Mesenchymal stem cell (in vitro differentiated cells and primary cell): ENCODE measurements at places on chromosomes 5 and 9.

- H3K36me3 ChIP-seq = no peaks in the 10 kb centered on the region
- no peaks in the 10 kb centered on the region for H3K4me1 ChIP-seq
- H3K27ac ChIP-seq = no peak overlapping the region
- no peak for DNase-seq
Measured at GRCh38 chr9:72947984-72948465, 4.8 kb downstream of the ALDH1A1 start.

DNA sequence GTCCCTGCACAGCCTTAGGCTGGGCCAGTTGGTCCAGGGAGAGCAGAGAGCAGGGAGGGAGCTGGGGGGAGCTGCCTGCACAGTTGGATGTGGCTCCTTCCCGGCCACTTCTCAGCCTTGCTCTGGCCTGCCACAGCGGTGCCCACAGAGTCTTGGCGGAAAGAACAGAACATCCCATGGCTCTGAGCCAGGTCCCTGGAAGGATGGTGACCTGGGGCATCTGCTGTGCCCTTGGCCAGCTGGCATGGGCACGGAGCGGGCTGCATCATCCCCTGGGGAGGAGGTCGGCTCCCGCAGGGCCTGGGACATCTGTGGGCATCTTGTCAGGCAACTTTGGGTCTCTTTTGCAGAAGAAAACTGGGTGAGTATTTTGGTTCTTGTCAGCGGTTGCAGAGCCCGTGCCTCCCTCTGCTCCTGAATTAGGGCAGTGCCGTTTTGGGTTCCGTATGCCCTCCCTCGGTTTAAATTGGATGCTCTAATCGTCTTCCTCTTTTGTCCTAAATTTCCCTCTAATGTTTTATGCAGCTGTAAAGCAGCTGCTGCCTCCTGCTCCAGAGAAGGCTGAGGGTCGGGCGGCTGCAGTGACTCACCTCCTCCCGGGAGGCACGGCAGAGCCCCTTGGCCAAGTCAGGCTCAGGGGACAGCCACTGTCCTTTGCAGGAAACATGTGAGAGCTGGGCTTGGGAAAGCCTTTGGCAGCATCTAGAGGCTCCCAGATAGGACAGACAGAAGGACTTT, 10.5 kb upstream of the NACC2 start:
- peak; percentile 67 for DNase-seq
- H3K4me1 ChIP-seq = peaks cover 54% of the 10 kb centered on the region

DNA sequence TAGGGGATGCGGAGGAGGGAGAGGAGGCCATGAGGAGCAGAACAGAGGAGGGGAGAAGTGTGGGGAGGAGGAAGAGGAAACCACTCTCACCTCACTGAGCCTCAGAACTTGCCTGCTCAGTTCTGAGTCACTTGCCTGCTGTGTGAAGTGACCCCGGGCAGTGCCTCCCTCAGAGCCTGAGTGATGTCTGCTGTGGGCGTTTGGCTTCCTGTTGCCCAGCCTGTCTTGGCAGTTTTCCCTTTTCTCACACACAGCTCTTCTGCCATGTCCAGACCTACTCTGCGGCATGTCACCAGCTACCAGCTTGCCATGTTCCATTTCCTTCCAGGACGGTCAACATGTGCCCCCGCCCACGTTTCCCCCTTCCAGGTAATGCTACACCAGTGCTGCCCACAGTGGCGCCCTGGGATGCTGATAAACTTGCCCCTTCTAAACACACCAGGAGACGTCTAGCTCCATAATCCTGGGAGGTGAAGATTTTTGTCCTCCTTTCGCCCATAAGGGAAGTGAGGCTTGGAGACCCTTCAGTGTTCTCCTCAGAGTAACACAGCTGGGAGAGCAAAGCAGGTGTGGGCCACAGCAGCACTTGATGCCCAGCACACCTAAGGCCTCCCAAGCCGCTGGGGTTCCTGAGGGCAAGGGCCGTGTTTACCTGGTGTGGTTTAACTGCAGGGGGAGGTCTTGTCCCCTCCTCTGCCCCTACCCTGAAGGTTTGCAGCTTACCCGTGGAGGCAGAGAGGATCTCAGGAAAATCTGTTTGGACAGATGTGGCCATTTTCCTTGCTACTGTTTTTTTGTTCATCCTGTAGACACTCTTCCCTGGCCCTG, 63.8 kb upstream of the RNF130 start:
- peaks cover 11% of the 10 kb centered on the region for H3K4me1 ChIP-seq
- H3K27me3 ChIP-seq = peaks cover 63% of the 10 kb centered on the region
- H3K36me3 ChIP-seq = no peaks in the 10 kb centered on the region
- no peak overlapping the region for H3K27ac ChIP-seq
- no peak overlapping the region for H3K4me3 ChIP-seq

DNA sequence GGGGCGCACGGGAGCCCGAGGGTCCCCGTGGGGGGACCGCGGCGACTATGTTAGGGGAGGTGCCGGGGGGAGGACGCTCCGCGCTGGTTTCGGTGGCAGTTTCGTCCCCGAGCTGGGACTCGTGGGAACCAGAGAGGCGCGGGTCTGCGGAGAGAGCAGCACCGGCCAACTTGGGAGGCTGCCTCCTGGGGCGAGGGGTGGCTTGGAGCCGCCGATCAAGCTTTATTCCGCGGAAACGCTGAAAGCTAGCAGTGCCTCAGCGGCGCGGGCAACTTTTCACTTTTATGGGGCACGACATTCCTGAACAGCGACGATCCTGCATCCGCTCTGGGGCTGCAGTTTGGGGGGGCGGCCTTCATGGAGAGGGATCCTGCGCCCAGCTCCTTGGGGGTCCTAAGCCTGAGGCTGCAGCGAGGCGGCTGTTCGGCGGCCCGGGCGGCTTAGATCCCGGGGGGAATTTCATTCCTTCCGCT, 369 bp downstream of the OCLN start:
- H3K27ac ChIP-seq = no peak overlapping the region
- peaks cover 18% of the 10 kb centered on the region for H3K4me1 ChIP-seq
- peak overlapping the region; percentile 82 for H3K4me3 ChIP-seq
- H3K27me3 ChIP-seq = peaks cover 61% of the 10 kb centered on the region
- peak; percentile 28 for DNase-seq
- H3K36me3 ChIP-seq = no peaks in the 10 kb centered on the region

GRCh38 chr5:8981496-8981895, 564.4 kb downstream of the SEMA5A start:
- no peak overlapping the region for H3K4me3 ChIP-seq
- H3K27me3 ChIP-seq = no peaks in the 10 kb centered on the region
- H3K27ac ChIP-seq = no peak overlapping the region
- peaks cover 3% of the 10 kb centered on the region for H3K4me1 ChIP-seq
- H3K36me3 ChIP-seq = no peaks in the 10 kb centered on the region

GRCh38 chr9:36935768-36936497, 98.1 kb downstream of the PAX5 start:
- peaks cover 3% of the 10 kb centered on the region for H3K4me1 ChIP-seq
- H3K36me3 ChIP-seq = no peaks in the 10 kb centered on the region
- no peak overlapping the region for H3K27ac ChIP-seq

DNA sequence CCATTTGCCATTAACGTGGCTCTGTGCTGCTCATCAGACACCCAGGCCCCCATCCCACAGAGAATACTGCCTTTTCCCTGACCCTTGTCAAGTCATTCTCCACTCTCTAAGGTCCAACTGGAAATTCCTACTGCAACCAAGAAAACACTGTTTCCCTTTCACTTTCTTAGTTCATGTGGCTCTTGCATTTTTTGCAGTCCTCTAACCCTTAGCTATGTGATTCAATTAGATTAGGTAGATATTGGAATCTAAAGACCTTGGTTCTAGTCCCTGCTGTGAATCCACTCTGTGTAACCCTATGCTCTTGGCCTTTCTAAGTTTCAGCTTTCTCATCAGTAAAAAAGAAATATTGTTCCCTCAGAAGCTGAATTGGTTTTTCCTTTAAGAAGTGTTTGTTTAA, 649.4 kb downstream of the CCDC171 start:
- peaks cover 16% of the 10 kb centered on the region for H3K4me1 ChIP-seq
- H3K27me3 ChIP-seq = no peaks in the 10 kb centered on the region
- no peak overlapping the region for H3K27ac ChIP-seq
- no peaks in the 10 kb centered on the region for H3K36me3 ChIP-seq

DNA sequence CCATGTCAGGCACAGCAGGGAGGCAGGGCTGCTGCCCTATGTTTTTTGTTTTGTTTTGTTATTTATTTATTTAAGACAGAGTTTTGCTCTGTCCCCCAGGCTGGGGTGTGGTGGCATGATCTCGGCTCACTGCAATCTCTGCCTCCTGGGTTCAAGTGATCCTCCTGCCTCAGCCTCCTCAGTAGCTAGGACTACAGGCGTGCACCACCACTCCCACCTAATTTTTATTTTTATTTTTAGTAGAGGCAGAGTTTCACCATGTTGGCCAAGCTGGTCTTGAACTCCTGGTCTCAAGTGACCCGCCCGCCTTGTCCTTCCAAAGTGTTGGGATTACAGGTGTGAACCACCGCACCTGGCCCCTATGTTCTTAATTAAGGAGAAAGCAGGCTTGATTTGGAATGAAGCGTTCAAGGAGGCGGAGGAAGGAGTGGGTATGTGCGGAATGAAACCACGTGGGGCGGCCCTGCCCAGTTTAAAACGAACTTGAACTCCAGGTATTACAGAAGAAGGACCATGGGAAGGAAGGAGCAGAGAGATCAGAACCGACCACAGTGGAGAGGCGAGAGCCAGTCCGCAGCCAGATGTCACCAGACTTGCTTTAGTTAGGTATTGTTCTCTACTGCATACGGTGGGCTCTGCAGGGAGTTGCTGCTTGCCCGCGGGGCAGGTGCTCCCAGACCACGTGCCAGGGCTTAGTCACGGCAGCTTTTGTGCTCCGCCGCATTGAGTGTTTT, 34.9 kb upstream of the EPB41L4B start:
- no peak for DNase-seq
- H3K27ac ChIP-seq = no peak overlapping the region
- peaks cover 59% of the 10 kb centered on the region for H3K27me3 ChIP-seq
- no peaks in the 10 kb centered on the region for H3K4me1 ChIP-seq
- no peak overlapping the region for H3K4me3 ChIP-seq

DNA sequence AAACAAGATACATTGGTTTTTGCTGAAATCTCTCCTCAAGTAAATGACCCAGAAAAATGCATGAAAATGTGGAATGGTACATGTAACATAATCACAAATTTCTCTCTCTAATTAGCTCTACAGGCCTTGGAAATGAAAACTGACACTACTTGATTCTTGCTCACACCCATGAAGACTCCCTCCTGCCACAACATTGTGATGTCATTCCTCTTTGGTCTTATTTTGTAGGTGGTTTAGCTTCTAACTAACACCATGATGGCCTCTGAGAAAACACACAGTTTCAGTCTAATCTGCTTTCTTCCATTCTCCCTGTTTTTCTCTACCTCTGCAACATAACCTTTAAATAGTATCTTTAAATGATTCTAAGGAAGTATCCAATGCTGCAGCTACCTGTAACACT, 78.6 kb upstream of the FAM174A start:
- DNase-seq = no peak
- no peak overlapping the region for H3K27ac ChIP-seq
- H3K36me3 ChIP-seq = no peaks in the 10 kb centered on the region
- no peak overlapping the region for H3K4me3 ChIP-seq

DNA sequence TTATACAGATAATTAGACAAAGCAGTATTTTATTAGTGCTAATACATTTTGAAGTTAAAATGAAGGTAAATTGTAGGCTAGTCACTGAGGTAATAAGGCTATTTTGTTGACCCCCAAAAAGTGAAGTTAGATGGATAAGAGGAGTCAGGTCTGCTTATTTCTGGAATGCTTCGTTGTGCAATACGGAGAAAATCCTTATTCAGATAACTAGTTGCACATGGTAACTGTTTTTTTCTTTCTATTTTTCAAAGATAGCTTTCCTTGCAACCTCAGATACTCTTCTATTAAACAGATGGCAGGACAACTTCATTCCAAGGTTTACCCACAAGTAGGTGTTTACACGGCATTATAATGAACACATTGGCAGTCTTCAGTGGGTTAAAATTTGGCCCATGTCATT, 101.1 kb downstream of the TMEM174 start:
- H3K4me1 ChIP-seq = peaks cover 12% of the 10 kb centered on the region
- no peak for DNase-seq
- peaks cover 47% of the 10 kb centered on the region for H3K27me3 ChIP-seq
- no peak overlapping the region for H3K27ac ChIP-seq

- no peaks in the 10 kb centered on the region for H3K27me3 ChIP-seq
- H3K4me3 ChIP-seq = no peak overlapping the region
- H3K4me1 ChIP-seq = no peaks in the 10 kb centered on the region
- no peak overlapping the region for H3K27ac ChIP-seq
Measured at GRCh38 chr5:96901384-96901783, 25.1 kb downstream of the ERAP2 start.
